Renal pelvis (tissue), 12 donors: ENCODE measurements at places on chromosomes 5 and 9. TPM values are rescaled to one million over a fixed set of nuclear protein-coding genes. Genes with fewer than 3 reads are reported as not detected.

Gene IL5
- not detected for polyA plus RNA-seq

Gene TBC1D2
- polyA plus RNA-seq = 4.1 TPM

Gene HK3
- 0.37 TPM for polyA plus RNA-seq

Gene STK10
- polyA plus RNA-seq = 16.4 TPM

Gene ANKRD55
- 1.7 TPM for polyA plus RNA-seq

Gene SPATA31D1
- not detected for polyA plus RNA-seq

Gene CAVIN4
- 3.9 TPM for polyA plus RNA-seq

Gene PCDHB15
- polyA plus RNA-seq = 15.2 TPM

Gene MARCOL
- not detected for polyA plus RNA-seq

Gene NSUN2
- polyA plus RNA-seq = 101 TPM

Gene KCNV2
- 0.10 TPM for polyA plus RNA-seq

Gene BHMT2
- 60.5 TPM for polyA plus RNA-seq
